ENCODE measurements at places on chromosomes 1 and 21.

DNA sequence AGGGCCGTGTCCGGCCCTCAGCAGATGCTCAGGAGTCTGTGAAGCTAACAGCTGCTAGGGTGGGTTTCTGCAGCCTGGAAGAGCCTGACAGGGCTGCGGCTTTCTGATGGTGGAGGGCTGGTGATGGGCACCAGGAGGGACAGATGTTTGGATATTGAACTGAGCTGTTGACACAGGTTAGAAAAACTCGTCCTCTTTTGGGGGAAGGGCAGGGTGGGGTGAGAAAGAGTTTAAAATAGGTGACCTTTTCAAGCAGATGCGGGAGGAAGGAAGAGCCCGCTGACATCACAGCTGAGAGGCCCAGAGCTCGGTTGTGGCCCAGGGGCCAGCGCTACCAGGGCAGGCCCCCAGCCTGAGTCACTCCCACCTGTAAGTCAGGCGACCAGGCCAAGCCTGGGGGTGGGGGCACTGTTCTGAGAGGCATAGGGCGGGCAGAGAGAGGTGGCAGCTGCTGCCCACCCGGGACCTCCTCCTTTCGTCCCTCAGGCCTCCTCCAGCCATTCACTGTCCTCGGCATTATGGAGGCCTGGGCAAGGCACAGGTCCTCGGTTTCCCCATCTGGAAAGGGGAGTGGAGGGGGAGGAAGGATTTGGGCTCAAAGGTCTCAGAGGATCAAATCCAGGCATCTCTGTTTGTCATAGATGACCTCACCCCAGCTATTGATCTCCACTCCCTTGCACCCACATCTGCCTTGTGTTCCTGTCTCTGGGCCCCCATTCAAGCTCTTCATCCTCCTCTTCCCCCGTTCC, 32.3 kb upstream of the ID3 start:
- DNase-seq: no peak

GRCh38 chr1:39076799-39077148, 50.6 kb downstream of the NDUFS5 start:
- no peak for DNase-seq

DNA sequence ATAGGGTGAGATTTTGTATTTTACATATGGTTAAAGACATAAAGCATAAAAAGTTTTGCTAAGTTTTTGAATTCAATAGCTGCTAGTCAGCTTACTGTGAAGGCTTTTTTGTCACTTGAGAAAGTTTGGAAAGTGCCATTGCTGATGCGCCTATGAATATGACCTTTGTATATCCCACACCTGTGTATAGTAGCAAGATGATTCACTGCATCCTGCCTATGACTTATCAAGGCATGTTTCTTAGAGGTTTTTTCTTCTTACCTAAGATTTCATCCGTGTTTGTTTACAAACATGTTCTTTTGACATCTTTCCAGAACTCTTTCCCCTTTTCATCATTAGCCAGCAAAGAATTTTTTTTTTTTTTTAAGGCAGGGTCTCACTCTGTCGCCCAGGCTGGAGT, 51.5 kb downstream of the PRKAA2 start:
- DNase-seq: no peak

- no peak for DNase-seq
Measured at GRCh38 chr1:92503926-92504285, 17.2 kb upstream of the GFI1 start.

DNA sequence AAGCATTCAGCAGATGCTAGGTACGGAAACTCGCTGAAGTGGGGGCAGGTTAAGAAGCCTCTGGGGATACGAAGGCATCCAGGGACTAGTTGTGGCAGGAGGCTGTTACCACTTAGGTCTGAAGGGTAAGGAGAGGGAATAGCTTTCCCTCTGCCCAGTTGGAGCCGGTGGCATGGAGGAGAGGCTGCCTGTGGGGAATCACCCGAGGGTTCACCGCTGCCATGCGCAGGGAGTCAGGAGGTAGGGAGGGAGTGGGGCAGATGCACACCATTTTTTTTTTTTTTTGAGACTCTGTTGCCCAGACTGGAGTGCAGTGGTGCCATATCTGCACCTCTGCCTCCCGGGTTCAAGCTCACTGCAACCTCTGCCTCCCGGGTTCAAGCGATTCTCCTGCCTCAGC, 6.1 kb downstream of the PCSK9 start:
- no peak for DNase-seq

DNA sequence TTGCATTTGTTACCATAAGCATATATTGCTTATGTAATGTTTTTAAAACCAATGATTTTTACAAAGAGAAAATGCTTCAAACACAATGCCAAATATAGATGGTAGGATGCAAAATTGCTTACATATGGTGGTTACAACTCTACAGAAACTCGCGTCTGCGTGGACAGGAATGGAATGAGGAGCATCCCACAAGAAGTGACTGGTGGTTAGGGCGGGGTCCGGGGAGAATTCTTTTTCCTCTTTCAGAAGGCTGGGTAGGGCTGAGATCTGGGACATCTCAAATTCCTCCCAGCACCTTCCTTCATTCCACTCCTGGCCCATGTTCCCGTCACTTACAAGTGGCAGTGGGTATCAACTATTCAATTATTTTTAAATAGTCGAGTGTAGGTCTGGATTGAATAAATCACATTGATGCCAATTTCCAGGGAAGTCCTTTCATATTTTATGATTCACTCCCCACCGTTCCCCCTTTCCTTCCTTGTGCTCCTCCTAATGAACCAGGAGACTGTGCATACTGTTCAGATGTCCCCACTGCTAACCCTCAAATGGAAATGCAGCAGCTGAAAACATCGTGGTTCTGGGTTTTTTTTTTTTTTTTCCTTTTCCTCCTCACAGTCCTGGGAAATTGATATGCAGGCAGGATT, 174.5 kb upstream of the POU3F1 start:
- no peak for DNase-seq

GRCh38 chr1:91759076-91759475, 126.9 kb downstream of the TGFBR3 start:
- no peak for DNase-seq

DNA sequence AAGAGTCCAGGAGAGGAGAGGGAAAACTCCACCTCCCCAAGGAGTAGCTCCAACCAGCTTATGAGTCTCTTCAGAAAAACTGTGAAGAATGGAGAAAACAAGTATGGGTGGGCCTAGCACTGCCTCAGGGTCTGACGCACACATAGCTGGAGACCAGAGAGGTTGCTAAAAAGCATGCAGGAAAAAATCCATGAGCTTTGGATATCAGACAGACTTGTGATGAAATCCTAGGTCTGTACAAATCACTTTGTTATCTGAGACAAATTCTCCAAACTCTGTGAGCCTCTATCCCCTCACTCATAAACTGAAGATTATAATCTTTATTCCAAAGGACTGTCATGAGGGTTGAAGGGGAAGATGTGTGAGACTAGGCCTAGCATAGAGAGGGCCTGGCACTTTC, 141.5 kb upstream of the FGGY start:
- DNase-seq: no peak

DNA sequence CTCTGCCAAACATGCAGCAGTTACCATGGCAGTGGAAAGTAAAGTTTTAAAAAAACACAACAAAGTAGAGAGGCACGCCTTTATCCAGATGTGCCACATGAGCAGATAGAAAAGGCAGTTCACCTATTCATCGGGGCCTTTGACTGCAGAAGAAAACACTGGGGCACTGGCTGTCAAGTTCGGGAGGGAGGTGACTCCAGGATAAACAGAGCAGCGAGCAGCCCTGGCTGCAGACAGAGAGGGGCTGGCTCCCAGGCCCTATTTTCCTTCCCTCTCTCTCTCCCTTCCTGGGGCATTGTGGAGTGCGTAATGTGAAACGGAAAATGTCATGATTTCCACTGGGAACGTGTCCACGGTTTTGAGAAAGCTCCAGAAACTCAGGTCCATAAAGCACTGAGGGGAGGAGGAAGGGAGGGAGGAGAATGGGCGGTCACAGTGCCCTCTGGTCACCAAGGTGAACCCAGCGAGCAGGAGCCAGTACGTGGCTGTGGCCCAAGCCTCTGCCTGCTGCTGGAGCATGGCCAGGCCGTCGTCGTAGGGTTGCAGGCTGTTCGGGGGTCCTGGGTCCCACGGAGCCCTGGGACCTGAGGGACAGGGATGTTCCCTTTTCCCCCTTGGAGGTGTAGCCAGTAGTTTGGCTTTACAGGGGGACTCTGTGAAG, 114.7 kb upstream of the IRF2BP2 start:
- DNase-seq: peak; percentile 99

- DNase-seq: no peak
Measured at GRCh38 chr1:78980511-78980910, 26.0 kb downstream of the ADGRL4 start.

DNA sequence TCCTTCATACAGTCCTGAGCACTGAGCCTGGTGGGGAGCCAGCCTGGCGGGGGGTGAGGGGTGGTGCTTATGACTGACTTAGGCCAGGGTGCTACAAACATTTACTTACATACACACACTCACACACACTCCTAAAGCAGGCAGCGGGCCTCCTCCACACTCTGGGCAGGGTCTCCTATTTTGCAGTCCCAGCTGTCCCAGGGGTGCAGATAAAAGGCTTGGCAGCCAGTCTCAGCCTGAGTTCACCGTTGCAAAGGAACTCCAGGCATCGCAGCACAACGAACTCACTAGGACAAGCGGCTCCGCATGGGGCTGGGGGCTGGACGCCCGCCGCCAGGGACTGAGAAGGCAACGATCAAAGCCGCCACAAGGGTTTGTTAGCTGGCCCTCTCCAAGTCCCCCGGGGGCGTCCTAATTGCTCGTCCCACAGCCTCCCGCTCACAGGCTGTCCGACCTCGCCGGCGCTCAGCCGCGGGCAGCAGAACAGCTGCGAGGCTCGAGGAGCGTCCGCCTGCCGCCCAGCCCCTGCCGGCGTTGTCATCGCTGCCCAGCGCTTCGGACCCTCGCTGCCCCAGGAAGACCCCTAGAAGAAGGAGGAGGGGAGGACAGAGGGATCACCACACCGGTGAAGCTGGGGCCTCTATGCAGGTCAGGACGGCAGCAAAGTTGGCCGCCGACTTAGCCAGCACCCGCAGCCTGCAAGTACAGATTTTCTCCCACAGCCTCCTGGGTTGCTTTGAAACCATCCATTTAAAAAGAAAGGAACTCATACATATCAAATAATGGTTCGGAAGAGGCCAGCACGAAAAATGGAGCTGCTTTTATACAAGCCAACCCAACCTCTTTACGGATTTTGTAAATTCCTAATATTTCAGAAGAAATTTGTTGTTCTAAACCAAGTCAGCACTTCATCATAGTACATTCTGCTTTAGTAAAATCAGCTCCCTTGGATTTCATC, 6.2 kb downstream of the BARHL2 start:
- no peak for DNase-seq

- no peak for DNase-seq
Measured at GRCh38 chr1:53616927-53617326, 122.0 kb downstream of the GLIS1 start.

DNA sequence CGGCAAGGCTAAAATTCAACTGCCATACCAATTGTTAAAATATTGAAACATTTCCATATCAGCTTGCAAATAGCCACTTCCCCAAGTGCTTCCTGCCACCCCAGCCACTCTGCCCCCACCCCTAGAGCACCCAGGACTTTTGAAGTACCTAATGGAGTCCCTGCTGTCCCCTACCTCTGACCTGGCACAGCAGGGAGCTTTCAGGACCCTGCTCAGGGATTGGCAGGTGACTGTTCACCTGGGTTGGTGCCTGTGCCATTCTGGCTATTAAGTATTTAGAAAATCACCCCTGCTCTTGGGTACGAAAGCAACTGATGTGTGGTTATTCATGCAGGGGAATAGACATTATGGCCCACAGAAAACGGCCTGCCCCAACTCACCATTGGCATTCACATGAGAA, 9.1 kb upstream of the HPCAL4 start:
- DNase-seq: no peak

GRCh38 chr1:207288315-207288714, 33.2 kb upstream of the CD55 start:
- no peak for DNase-seq

- DNase-seq: peak; percentile 81
Measured at GRCh38 chr1:15178571-15179484, 25.3 kb downstream of the TMEM51 start.

- no peak for DNase-seq
Measured at GRCh38 chr21:26469789-26470188, 103.3 kb downstream of the CYYR1 start.

- no peak for DNase-seq
Measured at GRCh38 chr1:228206582-228207351, 1.1 kb upstream of the OBSCN start.

- no peak for DNase-seq
Measured at GRCh38 chr21:42465803-42466127, 30.3 kb downstream of the RSPH1 start.

GRCh38 chr1:229285440-229285839, 14.5 kb downstream of the RAB4A start:
- DNase-seq: no peak

DNA sequence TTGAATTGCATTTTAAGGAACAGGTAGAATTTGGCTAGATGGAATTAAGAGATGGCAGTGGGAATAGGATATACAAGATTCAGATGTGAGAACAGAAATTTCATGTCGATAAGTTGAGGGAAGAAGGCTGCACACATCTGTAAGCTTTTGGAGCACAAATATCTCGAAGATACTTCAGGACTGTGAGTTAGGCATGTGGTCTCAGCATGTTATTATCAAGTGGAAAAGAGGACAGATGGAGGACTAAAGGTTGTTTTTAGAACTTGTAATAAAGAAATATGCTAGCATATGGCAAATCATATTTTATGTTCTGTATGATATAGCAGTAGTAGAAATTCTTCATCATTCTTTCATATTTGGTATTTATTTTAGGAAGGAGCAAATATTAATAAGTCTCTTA, 61.5 kb downstream of the KIF1B start:
- no peak for DNase-seq

DNA sequence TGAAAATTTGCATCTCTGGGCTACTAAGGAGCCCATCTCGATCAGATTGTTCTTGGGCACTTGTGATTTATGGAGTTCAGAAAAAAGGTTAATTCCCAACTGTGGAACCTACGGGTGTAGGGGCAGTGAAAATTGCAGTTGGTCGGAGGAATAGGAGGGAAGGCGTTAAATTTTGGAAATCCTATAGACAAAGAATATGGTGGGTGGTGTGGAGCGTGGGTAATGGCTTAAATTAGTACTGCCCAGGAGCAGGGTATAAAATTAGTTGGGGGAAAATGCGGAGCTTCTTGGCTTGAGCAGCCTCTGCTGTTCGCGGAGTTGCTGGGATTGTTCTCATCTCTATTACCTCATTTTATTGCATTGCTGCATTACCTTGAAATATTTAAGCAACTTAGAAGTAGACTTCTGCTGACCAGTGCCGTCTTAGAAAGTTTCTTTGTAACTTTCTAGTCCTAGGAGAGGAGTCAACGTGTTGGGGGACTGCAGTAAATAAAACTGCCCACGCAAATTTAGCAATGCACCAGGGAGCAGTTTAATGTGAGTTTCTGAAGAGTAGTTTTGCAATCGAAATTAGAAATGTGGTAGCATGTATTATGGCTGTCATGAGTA, 514 bp downstream of the S1PR1 start:
- no peak for DNase-seq

- peak; percentile 54 for DNase-seq
Measured at GRCh38 chr1:186482661-186483255, 21.8 kb upstream of the PDC start.

DNA sequence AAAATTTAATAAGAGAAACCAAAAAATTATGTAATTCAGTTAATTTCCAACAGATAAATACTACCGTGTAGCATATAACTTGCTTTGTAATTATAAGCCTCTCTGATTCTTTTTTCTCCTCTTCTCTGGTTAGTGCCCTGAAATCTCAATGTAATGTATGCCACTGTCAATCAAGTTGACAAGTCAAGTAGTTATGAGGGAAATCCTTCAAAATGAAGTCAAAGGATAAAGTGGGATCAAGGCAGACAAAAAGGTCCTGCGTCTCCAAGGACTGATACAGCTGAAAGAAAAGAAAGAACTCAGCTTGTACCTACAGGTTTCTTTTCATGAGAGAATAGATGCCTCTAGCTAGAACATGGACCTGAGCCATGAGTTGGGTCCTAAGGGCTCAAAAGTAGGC, 19.8 kb downstream of the VPS45 start:
- DNase-seq: no peak
